ENCODE measurements at places on chromosomes 12 and 14.
A peak's percentile ranks its signal among the peaks of the same experiment; 100 is the strongest.

- DNase-seq = peak; percentile 83
These were observed 62.3 kb downstream of the BEGAIN start for GRCh38 chr14:100524933-100525243.

DNA sequence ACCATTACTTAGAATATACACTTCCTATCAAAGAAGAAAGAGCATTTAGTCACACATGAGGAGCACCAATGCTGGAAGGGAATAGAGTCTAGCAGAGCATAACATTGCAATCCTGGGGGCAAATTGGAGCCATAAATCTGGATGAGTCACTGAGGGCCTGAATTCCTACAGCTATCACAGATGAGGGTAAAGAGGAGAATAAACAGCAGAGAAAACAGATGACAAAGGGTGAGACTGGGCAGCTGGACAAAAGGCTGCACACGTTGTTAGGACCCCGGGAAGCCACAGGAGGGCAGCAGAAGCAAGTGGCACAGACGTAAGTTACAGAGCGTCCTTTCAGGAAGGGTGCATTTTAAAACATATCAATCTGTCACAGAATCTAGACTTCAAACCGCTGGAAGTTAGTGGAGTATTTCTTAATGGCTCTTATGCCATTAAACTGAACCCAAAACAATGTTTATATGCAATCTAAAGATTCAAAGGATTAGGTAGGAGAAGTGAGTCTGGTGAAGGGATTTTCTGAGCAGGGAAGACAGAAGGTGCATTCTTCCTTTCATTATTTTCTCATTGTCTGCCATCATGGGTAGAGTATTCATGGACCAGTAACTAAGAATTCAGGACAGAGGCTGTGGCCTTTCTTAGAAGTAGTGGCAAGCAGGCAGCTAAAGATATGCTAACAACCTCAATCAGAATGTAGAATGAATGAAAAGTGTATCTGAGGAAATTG is 159.8 kb upstream of the DAAM1 start:
- DNase-seq = peak; percentile 78

- no peak for DNase-seq
These were observed 7.1 kb upstream of the NT5DC3 start for GRCh38 chr12:103848143-103848542.

DNA sequence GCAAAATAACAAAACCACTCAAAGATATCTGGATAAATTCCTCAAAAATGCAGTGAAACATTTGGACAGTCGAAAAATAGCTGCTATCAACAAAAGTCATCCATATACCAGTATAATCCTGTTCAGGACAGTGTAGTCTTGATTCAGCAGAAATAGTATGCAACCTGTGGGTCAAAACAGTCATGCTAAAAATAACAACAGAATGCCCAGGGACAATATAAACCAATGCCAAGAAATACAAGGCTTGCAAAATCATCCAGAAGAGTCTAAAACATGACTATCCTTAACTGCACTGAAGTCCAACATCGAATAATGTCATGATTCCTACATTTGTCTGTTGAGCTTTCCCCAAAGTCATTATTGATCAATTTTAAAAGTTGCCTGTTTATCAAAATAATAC is 425.9 kb downstream of the FSCB start:
- no peak for DNase-seq

DNA sequence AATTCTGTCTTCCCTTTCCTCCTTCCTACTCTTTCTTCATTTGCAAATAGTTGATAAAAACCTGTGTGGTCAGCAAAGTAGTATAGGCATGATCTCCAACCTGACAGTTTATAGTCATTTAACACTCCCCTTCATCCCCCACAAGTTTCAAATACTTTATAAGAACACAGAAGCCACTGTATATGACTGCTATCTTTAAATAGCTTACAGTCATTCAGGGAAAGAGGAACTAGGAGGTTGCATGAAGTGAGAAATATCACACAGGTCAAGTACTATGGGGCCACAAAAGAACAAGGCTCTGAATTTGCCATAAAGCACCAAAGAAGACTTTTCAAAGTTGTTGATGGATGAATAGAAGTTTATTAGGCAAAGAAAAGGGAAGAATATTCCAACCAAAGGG is 431.3 kb downstream of the NPAS3 start:
- DNase-seq = peak; percentile 51

DNA sequence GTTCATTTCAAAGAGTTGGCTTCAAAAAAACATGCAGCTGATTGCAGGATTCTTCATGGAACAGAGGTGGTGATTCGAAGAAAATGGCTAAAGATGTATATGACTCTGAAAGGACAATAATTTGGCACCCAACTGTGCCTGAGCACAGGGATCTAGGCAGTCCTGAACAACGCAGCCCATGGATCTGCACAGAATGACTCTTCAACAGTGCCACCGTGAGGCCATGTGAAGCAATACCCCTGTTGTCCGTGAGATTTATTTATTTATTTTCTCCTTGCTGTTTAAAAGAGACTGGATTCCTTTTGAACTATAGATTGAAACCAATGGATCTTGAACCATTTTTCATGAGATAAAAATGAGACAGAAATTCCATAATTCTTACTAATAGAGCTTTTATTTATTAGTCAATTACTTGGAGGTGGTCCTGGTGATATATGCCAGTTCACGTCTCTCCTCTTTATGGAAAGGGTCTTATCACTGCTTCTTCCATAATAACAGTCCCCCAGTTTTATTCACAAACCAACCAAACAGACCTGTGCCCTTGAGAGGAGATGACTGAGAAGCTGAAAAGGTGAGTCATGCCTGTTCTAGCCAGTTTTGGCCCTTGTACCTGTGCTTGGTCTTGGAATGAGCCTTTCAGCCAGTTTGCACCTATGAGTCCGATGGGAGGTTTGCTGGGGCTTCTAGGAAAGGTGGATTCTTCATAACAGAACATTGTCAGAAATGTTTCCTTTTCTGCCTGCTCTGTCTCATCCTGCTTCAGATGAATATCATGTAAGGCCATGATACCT is 1598.3 kb downstream of the AACS start:
- peak; percentile 53 for DNase-seq

DNA sequence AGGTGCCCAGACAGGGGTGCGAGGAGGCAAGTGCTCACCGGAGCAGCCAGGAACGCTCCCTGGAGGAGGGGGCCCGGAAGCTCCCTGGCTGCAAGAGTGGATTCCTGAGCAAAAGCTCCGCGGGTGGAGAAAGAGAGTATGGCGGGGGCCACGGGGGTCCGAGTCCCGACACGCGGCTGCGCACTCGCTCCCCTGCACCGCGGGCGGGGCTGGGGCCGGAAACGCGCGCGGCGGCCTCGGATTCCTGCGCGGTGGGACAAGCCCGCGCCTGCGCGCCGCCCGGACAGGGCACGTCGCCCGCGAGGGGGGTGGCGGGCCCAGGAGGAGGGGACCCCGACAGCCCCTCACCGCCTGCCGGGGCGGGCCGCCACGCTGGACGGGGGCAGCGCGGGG is 27.8 kb upstream of the GPR132 start:
- DNase-seq = no peak

- DNase-seq = no peak
These were observed 62.5 kb downstream of the ZFP36L1 start for GRCh38 chr14:68730348-68730747.

DNA sequence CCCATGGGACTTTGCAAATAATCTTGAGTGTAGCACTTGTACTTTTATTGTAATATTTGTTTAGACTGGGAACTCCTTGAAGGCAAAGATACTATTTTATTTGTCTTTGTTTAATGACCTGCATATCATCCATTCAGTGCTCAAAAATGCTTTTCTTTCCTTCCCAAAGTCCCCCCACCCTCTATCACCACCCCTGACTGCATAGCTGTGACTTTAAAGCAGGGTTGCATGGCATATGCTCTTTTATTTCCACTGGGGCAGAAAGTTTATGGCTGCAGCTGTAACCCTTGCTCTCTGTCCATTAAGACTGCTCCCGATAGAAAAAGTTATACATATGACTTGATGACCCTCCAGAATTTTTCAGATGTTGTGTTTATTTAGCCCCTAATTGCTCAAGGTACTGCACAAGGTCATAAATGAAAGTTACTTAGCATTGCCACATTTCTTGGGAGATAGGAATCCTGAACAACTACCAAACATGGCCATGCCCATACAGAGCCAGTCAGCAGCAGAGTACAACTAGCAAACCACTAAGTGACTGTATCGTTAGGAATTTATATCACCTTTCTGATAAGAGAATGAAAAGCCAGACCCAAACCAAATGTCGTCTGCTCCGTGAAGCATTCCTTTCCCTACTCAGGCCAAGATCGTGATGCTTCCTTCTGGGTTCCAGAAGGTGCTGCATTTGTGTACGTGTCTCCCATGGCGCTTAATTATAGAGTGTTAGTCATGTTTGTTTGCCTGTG is 114.3 kb downstream of the DIP2B start:
- no peak for DNase-seq

DNA sequence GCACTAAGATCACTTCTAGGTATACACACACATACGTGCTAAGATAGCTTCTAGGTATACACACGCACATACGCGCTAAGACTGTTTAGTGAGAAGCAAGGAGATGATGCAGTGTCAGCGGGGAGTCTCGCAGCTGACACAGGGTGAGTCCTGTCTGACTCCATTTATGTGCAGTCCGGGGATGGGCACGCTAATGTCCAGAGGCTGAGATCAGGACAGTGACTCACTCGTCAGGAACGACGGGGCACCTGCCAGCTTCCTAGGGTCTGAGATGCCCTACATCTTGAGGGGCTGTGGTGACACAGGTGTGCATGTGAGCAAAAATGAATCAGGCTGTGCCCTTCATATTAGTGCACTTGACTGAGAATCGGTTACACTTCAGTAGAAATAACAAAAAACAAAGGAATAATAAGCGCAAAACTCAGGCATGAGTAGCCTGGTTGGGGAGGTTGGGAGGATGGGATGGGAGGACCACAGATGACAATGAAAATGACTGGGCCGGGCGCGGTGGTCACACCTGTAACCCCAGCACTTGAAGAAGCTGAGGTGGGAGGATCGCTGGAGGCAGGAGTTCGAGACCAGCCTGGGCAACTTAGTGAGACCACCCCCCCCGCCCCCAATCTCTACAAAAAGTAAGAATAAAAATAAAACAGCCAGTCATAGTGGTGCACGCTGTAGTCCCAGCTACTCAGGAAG is 29.1 kb upstream of the ULK1 start:
- DNase-seq = no peak

- DNase-seq = peak; percentile 81
These were observed 37.8 kb upstream of the ITPR2 start for GRCh38 chr12:26870491-26871419.

GRCh38 chr12:31029916-31030562 is 43.6 kb upstream of the DDX11 start:
- no peak for DNase-seq

DNA sequence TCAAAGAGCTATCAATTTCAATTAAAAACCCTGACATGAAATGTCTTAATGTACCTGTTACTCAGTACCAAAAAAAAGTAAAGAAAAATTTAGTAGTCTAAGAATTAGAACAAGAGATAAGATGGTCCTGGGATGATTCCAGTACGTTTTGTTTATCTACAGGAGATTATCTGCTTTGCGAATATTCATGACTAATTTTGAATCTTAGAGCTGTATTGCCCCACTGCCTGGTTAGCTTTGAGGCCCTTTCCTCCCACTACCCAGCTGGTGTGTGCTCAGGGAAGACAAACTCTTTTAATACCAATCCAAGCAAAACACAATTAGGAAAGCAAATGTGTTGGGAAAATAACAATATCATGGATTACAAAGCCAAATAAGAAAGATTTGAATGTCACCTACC is 263.5 kb downstream of the FOXG1 start:
- no peak for DNase-seq

DNA sequence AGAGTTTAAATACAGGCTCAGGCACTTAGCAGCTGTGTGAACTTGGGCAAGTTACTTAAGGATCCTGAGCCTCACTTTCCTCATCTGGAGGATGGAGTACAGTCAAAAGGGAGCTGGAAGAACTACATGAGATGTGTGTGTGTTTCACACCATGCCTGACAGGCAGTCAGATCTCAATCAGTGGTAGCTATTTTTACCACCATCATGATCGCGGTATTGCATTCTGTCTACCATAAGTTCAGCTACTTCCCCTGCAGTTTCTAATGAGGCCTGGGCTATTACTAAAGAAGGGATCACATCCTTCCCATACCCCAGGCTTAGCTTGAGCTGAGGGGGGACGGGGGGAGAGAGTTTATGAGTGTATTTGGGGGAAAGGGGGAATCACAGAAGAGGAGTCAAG is 7.0 kb downstream of the AQP6 start:
- DNase-seq = no peak

DNA sequence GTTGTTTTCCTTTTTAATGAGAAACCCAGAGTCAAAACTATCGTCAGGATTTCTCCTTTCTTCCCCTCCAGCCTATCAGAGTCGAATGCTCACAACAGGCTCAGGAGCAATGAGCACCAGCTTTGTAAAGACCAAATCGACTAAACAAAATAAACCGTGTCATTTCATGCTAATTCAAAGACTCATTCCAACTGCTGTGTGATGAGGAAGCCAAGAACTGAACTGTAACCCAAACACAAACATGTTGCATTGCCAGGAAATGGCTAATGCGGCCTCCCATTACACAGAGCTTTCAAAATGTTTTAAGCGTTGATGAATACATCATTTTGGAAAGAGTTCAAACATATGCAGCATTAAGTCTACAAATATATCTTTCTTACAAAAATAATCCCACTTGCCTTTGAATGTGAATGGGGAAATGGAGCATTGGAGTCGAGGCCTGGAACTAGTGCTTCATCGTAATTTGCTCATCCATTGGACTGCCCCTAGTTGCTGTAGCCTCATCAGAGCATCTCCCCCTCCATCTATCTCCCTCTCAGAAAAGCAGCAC is 349.5 kb downstream of the GXYLT1 start:
- DNase-seq = no peak

- no peak for DNase-seq
These were observed 30.3 kb upstream of the FOXN3 start for GRCh38 chr14:89447182-89447944.
